NCI-H1092 (cell line): ENCODE measurements at places on chromosomes 7 and 10.

DNA sequence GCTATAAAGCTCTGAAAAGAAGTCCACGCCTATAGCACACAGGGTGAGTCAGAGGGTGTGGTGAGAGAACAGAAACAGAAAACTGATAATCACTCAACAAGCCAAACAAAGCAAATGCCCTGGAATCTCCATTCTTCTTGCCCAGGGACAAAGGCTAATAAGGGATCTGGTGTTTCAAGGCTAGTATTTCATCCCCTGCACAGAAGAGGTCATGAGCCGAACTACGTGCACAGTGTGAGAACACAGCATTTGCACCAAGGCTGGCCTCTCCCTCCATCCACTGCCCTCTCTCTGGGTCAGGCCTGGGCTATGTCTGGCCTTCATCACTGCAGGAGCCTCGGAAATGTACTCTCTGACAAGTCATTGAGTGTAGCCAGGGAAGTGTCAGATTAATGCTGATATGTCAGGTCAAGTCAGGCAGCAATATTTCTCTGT is 42.7 kb downstream of the PRR15 start:
- DNase-seq: no peak

GRCh38 chr7:50508471-50508943 is 56.7 kb downstream of the DDC start:
- no peak for DNase-seq

DNA sequence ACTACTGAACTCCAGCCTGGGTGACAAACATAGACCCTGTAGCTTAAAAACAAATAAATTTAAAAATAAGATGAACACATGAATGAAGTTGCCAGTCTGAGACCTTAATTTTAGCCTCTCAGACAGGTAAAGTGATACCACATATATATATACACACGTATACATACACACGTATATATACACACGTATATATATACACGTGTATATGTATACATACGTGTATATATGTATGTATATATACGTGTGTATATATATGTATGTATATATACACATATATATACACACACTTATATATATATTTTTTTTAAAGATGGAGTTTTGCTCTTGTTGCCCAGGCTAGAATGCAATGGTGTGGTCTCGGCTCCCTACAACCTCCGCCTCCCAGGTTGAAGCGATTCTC is 62.7 kb downstream of the UBE2H start:
- no peak for DNase-seq

GRCh38 chr7:47056731-47057130 is 525.2 kb downstream of the TNS3 start:
- DNase-seq: no peak

GRCh38 chr10:68756246-68756645 is 35.2 kb downstream of the CCAR1 start:
- DNase-seq: no peak
